ENCODE measurements at places on chromosomes 5 and 9.

- no peak overlapping the region for H3K27ac ChIP-seq
- H3K4me1 ChIP-seq: no peaks in the 10 kb centered on the region
- no peaks in the 10 kb centered on the region for H3K27me3 ChIP-seq
These were observed 23.3 kb upstream of the STOM start for GRCh38 chr9:121393318-121393717.

GRCh38 chr9:121447321-121447834 lies 52.3 kb downstream of the GGTA1 start:
- H3K4me1 ChIP-seq: no peaks in the 10 kb centered on the region
- no peaks in the 10 kb centered on the region for H3K36me3 ChIP-seq
- no peaks in the 10 kb centered on the region for H3K27me3 ChIP-seq
- H3K27ac ChIP-seq: no peak overlapping the region

DNA sequence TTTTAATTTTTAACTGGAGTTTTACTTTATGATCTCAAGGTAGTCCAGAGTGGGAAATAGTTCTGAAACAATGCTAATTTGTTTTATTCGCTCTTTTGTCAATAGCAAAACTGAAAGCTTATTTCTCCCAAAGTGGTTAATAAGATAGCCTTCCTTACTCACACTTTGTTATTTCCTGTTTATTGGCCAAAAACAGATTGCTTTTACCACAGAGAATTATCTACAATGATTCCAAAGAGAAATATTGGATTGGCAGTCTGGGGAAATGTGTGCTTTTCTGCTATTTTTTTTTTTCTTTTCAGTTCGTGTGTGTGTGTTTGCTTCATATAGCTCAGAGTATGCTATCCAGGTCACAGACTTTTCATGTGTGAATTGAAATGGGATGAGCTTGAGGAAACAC lies 756.7 kb upstream of the RGMB start:
- no peak overlapping the region for H3K4me3 ChIP-seq
- H3K27ac ChIP-seq: no peak overlapping the region
- no peaks in the 10 kb centered on the region for H3K27me3 ChIP-seq
- no peaks in the 10 kb centered on the region for H3K36me3 ChIP-seq
- DNase-seq: no peak
- H3K4me1 ChIP-seq: no peaks in the 10 kb centered on the region

GRCh38 chr9:124779368-124780059 lies 2.6 kb downstream of the OLFML2A start:
- DNase-seq: no peak
- peaks cover 34% of the 10 kb centered on the region for H3K27me3 ChIP-seq
- H3K4me3 ChIP-seq: no peak overlapping the region
- H3K36me3 ChIP-seq: no peaks in the 10 kb centered on the region
- H3K27ac ChIP-seq: peak overlapping the region; percentile 40

DNA sequence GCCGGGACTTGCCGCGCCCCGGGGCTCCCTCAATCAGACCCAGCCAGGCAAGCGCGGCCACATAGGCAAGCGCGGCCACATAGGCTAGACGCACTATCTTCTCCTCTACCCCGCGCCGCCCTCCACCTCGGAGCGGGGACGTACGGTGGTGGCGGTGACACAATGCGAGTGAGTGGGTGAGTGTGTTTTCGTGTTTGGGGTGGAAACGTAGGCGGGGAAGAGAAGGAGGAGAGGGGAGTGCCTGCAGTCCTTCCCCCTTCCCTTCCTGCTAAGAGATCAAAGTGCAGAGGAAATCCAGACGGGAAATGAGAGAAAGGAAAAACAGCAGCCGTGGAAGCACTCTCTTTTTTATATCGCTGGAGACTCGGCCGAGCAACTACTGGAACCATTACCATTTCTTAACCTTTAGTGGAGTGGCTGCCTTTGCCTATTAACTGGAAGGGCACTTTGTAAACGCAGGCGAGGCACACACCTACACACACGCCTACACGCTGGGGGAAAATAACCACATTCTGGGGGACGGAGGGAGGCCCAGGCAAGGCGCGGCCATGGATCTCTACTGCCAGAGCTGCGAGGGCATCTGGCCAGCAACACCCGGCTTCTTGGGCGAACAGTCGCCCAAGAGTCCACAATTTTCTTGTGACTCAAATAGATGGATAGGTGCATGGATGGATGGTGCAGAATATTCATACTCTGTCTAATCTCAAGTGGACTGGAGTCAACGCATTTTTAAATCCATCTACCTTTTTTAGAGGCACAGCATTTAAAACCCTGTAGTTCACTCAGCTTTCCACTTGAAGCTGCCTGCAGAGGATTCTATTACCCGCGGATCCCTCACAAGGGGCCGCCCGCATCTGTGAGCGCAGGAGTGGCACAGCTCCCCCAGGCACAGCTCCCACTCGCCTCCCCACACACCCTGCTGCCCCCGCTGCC lies 2.1 kb downstream of the EDIL3 start:
- peak overlapping the region; percentile 39 for H3K4me3 ChIP-seq
- peaks cover 44% of the 10 kb centered on the region for H3K27me3 ChIP-seq
- peak; percentile 45 for DNase-seq
- H3K4me1 ChIP-seq: peaks cover 5% of the 10 kb centered on the region
- peak overlapping the region; percentile 21 for H3K27ac ChIP-seq
- H3K36me3 ChIP-seq: no peaks in the 10 kb centered on the region

DNA sequence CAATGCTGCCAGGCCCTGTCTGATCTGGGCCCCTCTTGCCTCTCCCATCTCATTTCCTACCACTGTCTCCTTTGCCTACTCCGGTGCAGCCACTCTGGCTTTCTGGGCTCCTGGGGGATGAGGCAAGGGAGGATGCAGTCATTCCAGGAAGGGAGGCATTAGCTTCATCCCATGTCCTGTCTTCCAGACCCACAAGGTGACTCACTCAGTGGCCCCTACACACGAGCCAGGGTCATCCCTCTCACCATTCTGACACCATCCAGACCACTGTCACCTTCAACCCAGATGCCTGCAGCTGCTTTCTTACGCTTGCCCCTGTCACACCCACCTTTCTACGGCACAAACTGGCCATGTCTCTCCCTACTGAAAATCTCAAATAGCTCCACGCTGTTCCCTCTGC lies 19.1 kb downstream of the ACSL6 start:
- no peak for DNase-seq
- H3K4me3 ChIP-seq: no peak overlapping the region
- H3K27ac ChIP-seq: no peak overlapping the region
- no peaks in the 10 kb centered on the region for H3K36me3 ChIP-seq

DNA sequence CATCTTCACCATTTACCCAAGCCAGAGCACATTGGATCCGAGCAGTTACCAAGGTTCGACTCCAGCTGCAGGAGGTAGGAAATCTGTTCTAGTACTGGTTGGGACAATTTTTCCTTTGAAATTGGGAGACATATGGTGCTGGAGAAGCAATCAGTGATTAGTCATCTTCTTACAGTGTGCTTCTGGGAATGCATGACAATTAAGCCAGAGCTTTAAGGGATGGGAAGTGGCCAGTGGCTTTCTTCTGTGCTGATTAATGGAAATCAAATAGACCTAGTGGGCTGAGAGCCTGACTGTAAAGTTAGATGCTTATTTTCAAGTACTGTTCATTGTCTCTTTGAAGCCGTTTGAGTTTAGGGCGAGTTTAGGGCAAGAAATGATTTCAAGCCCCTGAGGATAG lies 152.1 kb downstream of the UNC13B start:
- H3K4me1 ChIP-seq: no peaks in the 10 kb centered on the region
- no peak for DNase-seq
- peaks cover 13% of the 10 kb centered on the region for H3K36me3 ChIP-seq
- H3K27ac ChIP-seq: no peak overlapping the region
- H3K4me3 ChIP-seq: no peak overlapping the region

- no peak overlapping the region for H3K4me3 ChIP-seq
- H3K4me1 ChIP-seq: no peaks in the 10 kb centered on the region
- H3K27me3 ChIP-seq: no peaks in the 10 kb centered on the region
- no peak for DNase-seq
- no peaks in the 10 kb centered on the region for H3K36me3 ChIP-seq
These were observed 592.4 kb upstream of the DAB2 start for GRCh38 chr5:40017135-40017534.

DNA sequence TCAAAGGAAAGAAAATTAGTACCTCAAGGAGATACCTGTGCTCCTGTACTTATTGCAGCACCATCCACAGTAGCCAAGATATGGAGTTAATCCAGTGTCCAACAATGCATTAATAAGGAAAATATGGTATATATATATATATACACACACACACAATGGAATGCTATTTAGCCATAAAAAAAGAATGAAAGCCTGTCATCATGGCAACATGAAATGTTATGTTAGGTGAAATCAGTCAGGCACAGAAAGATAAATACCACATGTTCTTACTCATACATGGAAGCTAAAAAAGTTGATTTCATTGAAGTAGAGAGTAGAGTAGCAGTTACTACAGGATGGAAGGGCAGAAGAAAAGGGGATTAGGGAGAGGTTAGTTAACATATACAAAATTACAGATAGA lies 601.5 kb downstream of the ANXA1 start:
- no peak overlapping the region for H3K27ac ChIP-seq
- H3K36me3 ChIP-seq: no peaks in the 10 kb centered on the region
- H3K4me1 ChIP-seq: no peaks in the 10 kb centered on the region
- no peak for DNase-seq
- no peaks in the 10 kb centered on the region for H3K27me3 ChIP-seq
- no peak overlapping the region for H3K4me3 ChIP-seq

DNA sequence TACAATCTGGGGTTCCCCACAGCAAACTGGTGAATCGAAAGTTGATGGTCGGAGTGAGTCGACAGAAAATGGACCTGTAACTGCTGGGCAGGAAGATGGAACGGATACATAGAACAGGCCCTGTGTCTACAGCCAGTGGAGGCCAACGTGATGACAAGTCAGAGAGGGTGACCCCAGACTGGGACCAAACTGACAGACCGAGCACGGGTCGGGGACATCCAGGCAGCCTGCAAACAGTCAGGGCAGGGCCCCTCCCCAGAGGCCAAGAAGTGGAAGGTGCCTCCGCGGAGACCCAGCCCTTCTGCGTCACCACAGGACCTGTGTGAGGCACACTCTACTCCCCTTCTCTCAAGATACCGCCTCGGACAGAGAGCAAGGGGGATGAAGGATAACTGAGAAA lies 25.1 kb upstream of the FANCC start:
- no peak for DNase-seq
- H3K27ac ChIP-seq: no peak overlapping the region
- H3K36me3 ChIP-seq: no peaks in the 10 kb centered on the region
- no peak overlapping the region for H3K4me3 ChIP-seq
- H3K4me1 ChIP-seq: no peaks in the 10 kb centered on the region
- H3K27me3 ChIP-seq: no peaks in the 10 kb centered on the region

DNA sequence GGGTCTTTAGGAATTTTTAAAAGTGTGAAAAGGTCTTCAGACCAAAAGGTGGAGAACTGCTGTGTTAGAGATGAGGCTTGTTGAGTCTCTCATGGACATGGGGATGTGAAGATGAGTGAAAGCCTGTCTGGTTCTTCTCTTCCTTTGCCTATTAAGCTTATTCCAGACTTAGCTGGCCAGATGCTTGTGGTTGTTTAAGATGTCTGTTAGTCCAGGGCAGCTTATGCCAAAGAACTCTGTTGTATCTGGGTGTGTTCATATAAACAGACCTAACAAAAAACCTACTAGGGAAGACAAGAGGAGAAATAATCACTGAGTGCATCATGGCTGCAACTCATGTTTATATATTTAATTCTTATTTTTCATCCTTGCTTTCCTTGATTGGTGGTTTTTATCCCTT lies 57.5 kb upstream of the NCS1 start:
- H3K4me3 ChIP-seq: no peak overlapping the region
- H3K27ac ChIP-seq: no peak overlapping the region
- H3K4me1 ChIP-seq: no peaks in the 10 kb centered on the region
- no peaks in the 10 kb centered on the region for H3K27me3 ChIP-seq

- H3K4me3 ChIP-seq: no peak overlapping the region
- no peak overlapping the region for H3K27ac ChIP-seq
- no peaks in the 10 kb centered on the region for H3K36me3 ChIP-seq
- no peaks in the 10 kb centered on the region for H3K27me3 ChIP-seq
These were observed 371.7 kb upstream of the IRX4 start for GRCh38 chr5:2254406-2254805.

GRCh38 chr5:119274767-119275130 lies 81.1 kb upstream of the TNFAIP8 start:
- no peak overlapping the region for H3K4me3 ChIP-seq
- no peaks in the 10 kb centered on the region for H3K36me3 ChIP-seq
- H3K4me1 ChIP-seq: peaks cover 17% of the 10 kb centered on the region
- no peak for DNase-seq

DNA sequence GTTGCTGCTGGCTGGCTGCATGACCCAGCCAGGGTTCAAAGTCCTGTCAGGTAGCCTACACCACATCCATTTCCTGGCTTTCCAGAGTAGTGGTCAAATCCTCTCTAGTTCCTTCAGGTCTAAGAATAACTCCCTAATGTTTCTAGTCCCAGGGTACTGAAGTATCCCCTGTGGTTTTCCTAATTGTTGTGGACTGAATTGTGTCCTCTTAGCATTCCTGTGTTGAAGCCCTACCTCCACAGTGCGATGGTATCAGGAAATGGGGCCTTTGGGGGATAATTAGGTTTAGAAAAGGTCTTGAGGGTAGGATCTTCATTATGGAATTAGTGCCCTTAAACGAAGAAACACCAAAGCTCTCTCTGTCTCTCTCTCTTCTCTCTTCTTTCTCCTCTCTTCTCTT lies 191.8 kb upstream of the CCNG1 start:
- H3K4me3 ChIP-seq: no peak overlapping the region
- no peaks in the 10 kb centered on the region for H3K4me1 ChIP-seq
- DNase-seq: no peak
- H3K27ac ChIP-seq: no peak overlapping the region

DNA sequence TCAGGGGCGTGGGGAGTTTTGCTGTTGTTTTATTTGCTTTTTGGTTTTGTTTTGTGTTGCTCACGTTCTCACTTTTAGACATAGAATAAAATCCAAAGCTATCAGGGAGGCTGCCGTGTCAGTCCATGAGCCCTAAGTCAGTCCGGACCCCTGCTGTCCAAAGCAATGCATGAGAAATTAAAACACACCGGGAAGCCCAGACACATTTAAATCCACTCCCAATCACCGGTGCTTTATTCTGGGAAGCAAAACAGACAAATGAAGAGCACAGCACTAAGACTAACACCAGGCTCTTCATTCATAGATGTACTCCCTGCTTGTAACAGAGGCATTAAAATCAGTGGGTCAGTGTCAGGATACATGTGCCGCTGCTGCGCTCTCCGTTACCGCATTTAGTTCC lies 180.9 kb downstream of the IRX2 start:
- H3K36me3 ChIP-seq: no peaks in the 10 kb centered on the region
- no peak overlapping the region for H3K4me3 ChIP-seq
- H3K4me1 ChIP-seq: no peaks in the 10 kb centered on the region
- DNase-seq: no peak

GRCh38 chr5:171816666-171817065 lies 31.0 kb downstream of the SMIM23 start:
- no peaks in the 10 kb centered on the region for H3K36me3 ChIP-seq
- DNase-seq: no peak
- no peaks in the 10 kb centered on the region for H3K27me3 ChIP-seq
- no peaks in the 10 kb centered on the region for H3K4me1 ChIP-seq

DNA sequence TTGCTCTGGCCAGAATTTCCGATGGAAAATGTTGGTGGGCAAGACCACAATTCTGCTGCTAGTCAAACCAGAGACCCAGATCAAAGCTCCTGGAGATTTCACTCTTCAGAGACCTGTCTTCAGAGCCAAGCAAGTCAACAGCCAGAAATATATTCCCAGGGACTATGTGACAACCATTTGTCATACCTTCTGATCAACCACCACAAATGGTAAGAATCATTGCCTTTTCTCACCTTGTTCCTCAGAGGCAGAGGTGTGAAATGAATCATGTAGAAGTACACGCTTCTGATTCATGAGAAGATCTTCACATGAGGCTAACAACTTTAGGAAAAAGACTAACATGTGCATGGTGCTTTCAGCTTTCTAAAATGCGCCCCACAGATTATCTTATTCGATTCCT lies 53.5 kb downstream of the SUSD1 start:
- H3K27ac ChIP-seq: no peak overlapping the region
- peaks cover 23% of the 10 kb centered on the region for H3K4me1 ChIP-seq
- peaks cover 20% of the 10 kb centered on the region for H3K36me3 ChIP-seq
- no peaks in the 10 kb centered on the region for H3K27me3 ChIP-seq
- DNase-seq: no peak
- no peak overlapping the region for H3K4me3 ChIP-seq
